ENCODE measurements at places on chromosomes 2 and 18.

GRCh38 chr2:98772536-98772935, 41.6 kb upstream of the MGAT4A start:
- DNase-seq, result no peak

GRCh38 chr18:27413495-27414401, 228.6 kb upstream of the CHST9 start:
- DNase-seq, result no peak

DNA sequence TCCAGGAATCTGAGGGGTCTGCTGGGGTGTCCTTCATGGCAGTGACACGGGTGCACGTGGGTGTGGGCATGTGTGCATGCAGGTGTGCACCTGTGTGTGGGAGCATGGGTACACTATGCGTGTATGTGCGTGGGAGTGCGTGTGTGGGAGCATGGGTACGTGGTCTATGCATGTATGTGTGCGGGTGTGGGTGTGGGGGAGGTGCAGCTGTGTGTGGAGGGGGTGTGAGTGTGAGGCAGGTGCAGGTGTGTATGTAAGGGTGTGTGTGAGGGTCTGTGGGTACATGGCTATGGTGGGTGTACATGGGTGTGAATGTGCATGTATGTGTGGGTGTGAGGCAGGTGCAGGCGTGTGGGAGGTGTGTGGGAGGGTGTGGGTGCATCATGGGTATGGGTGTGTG, 36.3 kb downstream of the EIPR1 start:
- DNase-seq, result no peak

DNA sequence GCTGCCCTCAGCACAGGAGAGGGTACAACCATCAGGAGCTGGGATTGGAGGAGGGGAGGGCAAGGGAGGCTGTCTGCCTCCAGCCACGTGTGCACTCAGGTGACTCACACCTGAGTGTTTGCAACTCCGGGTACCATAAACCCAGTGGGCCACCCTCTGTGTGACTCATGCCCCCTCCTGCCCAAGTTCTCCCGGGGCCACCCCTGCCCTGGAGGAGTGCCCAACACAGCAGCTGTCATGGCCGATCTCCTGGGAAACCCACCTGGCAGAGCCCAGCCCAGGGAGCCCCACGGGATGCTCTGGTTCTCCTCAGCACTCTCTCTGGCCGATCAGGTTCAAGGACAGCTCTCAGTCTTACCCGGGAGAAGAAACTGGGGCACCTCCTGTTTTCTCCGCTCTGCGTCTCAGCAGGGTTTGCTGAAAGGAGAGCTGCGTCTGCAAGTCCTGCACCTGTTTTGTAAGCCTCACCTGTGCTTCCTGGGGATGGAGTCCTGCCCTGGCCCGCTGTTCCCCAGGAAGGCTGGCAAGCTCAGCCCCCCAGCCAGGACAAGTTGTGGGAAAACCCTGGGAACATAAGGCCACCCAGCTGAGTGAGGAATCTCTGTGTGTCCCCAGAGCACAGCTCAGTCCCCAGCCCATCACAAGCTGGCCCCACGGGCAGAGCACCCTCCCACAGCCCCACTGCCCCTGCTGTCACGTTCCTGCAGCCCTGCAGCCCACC, 44.0 kb upstream of the UBE2F start:
- DNase-seq, result no peak

GRCh38 chr2:33275689-33276444, 200.6 kb upstream of the RASGRP3 start:
- DNase-seq, result no peak

DNA sequence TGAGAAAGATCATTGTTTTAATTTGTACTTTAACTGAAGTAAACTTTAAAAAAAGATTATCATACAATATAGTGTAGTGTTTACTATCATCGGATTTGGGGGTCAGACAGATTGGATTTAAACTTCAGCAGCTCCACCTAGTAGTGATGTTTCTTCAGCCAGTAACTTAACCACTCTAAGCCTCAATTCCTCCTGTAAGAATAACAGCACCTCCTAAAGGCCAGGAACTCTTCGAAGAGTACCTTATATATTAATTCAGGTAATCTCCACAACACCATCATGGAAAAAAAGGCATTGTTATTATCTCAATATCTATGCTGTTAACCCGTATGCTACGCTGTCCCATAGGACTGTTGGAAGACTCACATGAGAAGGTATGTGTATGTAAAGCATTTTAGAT, 69.0 kb upstream of the DLGAP1 start:
- DNase-seq, result no peak

DNA sequence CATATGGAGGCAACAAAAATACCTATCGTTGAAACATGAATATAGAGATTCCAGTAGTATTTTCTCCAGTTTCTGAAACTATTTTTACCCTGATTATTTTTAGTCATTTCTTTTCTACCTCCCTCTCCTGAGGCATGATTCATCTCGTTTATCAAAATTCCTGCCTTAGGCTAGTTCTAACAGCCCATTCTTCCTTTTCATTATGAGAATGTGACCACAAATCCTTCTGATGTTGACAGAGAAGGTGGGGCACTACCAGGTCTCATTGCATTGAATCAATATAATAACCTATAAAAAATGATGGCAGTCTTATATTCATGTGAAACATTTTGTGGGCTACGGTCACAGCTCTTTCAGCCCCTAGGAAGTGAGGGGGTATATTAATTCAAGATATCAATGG, 406.5 kb upstream of the UBE2E3 start:
- DNase-seq, result no peak

GRCh38 chr18:13131283-13131682, 87.3 kb upstream of the LDLRAD4 start:
- DNase-seq, result no peak

GRCh38 chr2:100766806-100767205, 53.1 kb upstream of the NPAS2 start:
- DNase-seq, result no peak

Measured in GM06990 (cell line).